H4 (cell line): ENCODE measurements at places on chromosomes 4 and X. TPM values are rescaled to one million over a fixed set of nuclear protein-coding genes. Genes with fewer than 3 reads are reported as not detected.

ARX gene
- not detected in 2 replicates for total RNA-seq

DNA sequence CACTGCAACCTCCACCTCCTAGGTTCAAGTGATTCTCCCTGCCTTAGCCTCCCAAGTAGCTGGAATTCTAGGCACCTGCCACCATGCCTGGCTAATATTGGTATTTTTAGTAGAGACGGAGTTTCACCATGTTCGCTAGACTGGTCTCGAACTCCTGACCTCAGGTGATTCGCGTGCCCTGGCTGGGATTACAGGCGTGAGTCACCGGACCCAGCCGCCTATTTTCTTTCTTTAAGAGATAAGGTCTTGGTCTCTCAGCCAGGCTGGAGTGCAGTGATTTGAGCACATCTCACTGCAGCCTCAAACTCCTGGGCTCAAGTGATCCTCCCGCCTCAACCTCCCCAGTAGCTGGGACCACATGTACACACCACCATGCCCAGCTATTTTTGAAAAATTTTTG, 166.5 kb downstream of the DHRSX start:
- DNase-seq, result no peak

RBMXL3 gene
- total RNA-seq, result not detected in 2 replicates

GLRA3 gene
- not detected in 2 replicates for total RNA-seq

NOCT gene
- total RNA-seq, result 11.9 and 15.1 TPM in 2 replicates
